Stromal cell of bone marrow (primary cell): ENCODE measurements at places on chromosomes 2 and 18.
A peak's percentile ranks its signal among the peaks of the same experiment; 100 is the strongest.

DNA sequence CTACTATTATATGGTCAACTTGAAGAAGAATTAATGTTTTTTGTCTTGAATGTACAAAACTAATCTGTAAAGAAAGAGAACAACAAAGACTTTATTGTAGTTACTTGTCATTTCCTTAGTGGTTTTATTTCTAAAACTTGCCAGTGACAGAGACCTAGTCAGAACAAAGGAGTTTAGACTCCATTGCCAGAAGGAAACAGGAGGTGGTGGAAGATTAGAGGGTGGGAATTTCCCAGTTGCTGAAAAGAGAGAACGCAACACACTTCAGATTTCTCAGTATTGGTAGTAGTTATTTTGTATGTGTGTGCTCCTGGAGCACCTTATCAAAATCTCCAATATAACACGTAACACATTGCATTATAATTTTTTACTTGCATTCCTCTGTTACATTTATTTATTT is 81.4 kb downstream of the CDCA7 start:
- DNase-seq, result no peak

- DNase-seq, result no peak
Measured at GRCh38 chr2:68356599-68357239, 8.4 kb upstream of the PLEK start.

GRCh38 chr2:185201063-185201462 is 537.5 kb upstream of the FSIP2 start:
- no peak for DNase-seq

GRCh38 chr2:217468042-217468830 is 534.6 kb downstream of the TNS1 start:
- no peak for DNase-seq

GRCh38 chr2:238777369-238778067 is 70.4 kb upstream of the TWIST2 start:
- no peak for DNase-seq

DNA sequence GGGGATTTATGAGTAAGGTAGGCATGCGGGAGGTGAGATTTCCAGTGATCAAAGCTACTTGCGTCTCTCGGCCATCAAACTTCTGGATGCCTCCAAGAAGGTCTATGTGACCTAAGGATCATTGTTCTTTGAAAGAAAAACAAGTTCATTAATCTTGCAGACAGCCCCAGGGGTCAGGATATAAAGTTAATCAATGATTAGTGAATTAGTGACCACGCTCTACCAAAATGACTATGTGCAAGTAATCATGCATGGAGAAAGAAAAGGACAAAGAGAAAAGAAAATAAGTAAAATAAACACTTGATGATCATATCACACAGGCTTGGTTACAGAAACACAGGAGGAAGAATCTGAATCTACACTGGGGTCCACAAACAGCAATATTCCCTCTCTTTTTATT is 42.5 kb upstream of the BCL11A start:
- DNase-seq, result no peak

- DNase-seq, result no peak
Measured at GRCh38 chr2:165058476-165059265, 103.3 kb upstream of the SLC38A11 start.

- DNase-seq, result no peak
Measured at GRCh38 chr2:18402831-18403230, 157.6 kb downstream of the RDH14 start.

GRCh38 chr2:95240556-95240955 is 33.2 kb downstream of the ZNF892 start:
- DNase-seq, result no peak

DNA sequence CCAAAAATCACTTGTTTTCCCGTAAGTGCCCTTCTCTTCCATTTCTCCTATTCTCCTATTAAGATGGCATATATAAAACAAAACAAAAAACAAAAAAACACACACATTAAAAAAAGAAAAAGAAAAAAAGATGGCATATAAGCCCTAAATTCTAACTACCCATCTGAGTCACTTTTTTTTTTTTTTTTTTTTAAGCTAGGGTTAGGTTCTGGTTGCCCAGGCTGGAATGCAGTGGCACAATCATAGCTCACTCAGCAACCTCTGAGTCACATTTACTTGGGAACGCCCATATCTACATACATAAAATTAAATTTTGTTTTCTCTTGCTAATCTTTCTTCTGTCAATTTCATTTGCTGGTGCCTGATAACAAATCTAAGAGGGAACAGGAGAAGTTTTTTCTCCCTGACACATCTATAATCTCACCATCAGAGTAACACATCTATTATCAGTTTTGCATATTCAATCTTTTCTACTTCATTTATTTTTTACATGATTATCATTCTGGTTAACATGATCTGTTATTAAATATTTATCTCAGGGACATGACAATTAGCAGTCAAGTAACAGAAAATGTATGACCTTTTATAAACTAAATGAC is 52.1 kb downstream of the EEF1B2 start:
- peak; percentile 65 for DNase-seq

DNA sequence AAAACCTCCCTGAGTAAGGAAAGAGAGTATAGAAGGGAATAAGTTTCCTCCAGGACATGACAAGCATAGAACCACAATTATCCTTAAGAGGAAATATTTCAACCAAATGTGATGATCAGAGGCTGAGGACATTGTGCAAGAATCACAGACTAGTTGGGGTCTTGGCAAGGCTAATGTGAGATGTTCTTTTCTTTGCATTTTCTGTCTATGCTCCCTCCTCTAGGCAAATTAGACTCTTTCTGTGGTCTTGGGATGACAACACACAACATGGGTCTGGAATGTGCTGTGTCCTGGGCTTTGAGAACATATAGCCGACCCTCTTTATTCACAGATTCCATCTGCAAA is 32.0 kb upstream of the IL1RL1 start:
- DNase-seq, result no peak

DNA sequence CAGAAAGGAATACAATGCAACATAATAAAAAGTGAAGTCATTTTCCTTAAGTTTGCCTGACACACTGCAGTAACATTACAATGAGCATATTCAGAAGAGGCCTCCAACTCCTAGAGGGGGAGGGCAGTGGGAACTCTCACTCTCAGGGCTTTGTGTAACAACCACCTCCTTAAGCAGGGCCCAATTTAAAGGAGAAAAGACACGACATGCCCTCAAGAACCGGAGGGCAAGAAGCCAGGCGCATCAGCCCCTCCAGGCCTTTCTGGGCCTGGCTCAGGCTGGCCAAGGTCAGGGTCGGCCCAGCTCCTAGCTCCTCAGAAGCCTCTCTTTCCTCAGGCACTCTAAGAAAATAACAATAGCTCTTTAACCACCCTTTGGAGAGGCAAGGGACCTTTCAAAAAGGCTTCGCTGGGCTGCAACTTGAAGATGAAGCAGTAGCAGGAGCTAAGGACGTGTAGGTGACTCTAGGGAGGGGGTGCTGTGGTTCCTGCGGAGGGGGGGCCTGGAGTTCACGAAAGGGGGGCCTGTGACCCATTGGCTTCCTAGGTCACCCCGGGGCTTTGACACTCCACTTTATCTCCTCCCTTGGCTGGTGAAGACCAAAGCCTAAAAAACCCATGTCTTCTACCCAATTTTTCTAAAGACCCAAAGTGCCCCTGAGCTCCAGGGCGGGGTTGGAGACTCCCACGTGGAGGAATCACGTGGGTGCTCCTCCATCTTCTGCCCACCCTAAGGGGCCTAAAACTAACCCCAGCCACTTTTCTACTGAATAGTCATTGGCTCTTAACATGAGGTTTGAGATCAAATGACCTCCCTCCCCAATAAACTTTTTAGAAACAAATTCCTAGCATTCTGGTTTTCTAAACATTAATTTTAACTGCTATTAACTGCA is 13.3 kb downstream of the SERTAD2 start:
- DNase-seq, result no peak

DNA sequence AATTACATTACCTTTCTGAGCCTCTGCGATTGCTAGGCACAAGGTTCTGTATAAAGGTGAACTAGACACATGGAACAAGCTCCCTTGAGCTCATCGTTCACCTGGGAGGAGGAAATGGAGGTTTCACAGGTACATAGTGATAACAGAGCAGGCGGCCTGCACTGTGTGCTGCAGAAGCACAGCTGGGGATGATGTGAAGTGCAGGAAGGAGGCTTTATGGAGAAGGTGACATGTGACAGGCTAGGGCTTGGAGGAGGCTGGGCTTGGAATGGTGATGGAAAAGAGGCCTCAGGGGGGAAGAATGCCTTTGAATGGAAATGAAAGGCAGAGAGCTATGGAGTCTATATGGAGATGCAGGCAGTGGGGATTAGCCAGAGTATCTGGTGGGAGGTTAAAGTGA is 22.9 kb downstream of the MARCHF4 start:
- DNase-seq, result no peak

- DNase-seq, result no peak
Measured at GRCh38 chr2:61920548-61920947, 15.1 kb downstream of the COMMD1 start.

DNA sequence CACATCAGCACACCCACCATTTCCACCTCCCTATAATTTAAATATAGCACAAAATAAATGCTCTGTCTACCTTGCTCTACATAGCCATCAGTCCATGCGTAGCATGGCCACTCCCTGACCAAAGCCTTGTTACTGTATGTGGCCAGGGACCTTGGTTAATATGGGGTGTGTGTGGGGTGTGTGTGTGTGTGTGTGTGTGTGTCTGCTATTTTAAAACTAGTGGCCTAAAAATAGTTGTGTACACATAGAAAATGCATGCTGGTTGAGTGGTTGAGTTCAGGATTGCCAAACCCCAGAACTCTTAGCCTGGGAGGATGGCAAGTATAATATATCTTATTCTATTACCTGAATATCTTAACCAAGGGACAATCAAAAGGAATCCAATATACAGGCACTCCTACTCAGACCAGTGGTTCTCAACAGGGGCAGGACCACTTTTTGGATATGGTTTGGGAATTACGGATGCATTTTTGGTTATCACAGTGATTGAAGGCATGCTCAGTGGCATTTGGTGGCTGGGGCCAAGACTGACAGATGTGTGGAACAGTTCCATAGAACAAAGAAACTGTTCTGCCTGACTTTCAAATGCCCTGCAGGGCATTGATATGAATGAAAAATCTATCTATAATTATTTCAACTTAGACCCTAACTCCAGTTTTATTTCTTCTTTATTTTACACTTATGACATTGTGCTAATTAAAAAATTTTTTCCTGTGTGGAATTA is 72.3 kb upstream of the PSME4 start:
- DNase-seq, result no peak

DNA sequence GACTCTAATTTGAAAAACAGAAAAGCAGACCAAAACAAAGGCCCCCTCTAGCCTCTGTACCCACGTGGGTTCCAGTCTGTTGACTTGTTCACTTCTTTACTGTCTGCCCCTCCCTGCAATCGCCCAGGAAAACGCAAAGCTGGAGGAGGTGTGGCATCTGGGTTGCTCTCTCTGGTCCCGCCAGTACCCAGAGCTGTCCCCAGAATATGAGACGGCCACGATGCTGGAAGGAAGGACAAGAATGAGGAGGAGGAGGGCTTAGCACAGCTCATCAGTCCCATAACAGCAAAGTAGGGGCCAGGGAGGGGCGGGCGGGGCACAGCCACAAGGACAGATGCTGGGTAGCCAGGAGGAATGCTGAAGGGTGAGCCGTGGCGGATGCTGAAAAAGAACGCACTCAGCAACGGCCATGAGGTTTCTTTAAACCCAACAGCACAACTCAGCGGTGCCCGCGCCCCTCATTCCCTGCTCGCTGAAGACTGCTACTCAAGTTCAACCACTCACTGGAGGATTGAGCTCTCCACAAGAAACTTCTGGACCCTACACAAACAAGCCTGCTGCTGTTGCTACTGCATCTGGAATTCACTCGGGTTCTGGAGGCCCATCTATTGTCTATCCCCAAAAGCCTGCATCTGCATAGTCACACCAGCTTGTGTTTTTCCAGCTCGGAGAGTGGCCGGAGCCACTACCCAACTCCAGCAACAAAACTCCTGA is 187.7 kb downstream of the HDAC4 start:
- no peak for DNase-seq

- no peak for DNase-seq
Measured at GRCh38 chr18:14959550-14959949, 211.6 kb downstream of the ANKRD30B start.

DNA sequence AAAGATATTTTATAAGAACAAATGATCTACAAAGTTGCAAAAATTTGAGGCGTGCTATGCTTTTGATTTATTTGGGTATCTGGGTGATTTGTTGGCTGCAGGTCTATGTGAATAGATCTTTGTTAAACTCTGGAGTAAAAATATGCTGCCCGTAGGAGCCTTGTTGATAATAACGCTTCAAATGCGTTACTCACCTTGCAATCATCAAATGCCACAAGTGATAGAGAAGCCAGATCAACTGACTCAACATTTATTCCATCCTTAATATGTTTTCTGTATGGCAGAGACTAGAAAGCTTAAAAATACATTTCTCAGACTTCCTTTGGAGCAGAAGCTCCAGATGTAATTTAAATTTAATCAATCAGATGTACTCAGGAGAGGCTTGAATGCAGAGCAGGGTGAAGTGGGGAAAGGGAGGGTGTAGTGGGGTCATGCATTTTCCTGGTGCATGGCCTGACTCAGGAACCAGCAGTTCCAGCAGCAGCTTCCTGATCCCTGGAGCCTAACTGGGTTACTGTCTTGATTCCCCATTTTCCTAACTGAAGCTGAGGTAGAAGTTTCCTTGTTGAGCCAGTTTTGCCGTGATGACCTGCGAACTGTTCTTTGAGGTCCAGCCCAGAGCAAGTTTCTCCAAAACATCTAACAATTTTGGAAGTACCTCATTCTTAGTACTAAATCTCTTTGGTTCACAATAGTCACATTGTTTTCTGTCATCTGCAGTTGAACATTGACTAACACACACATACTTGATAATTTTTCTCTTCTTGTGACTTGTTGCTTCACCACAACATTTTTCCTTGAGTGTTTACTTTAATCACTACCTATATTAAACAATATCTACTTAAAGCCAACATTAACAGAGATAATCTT is 284.7 kb upstream of the CWC22 start:
- peak; percentile 6 for DNase-seq

DNA sequence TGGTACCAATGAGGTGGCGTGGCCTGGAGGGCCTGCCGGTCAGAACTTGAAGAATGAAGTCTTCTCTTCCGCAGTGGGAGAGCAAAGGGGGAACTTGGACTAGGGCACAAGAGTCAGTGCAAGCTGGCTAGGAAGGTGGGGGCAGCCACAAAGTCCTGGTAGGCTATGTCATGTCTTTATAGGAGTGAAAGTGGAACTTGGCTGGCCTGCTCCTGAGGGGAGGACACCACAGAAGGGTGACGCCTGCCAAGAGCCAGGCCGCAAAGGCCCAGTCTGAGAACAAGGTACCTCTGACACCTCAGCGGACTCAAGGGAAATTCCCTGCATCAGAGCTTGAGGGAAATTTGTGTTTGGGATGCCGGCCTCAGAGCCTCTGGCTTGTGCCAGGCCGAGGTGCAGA is 32.2 kb upstream of the MAP3K20 start:
- no peak for DNase-seq

GRCh38 chr2:70895998-70896764 is 39.5 kb upstream of the ATP6V1B1 start:
- DNase-seq, result no peak

DNA sequence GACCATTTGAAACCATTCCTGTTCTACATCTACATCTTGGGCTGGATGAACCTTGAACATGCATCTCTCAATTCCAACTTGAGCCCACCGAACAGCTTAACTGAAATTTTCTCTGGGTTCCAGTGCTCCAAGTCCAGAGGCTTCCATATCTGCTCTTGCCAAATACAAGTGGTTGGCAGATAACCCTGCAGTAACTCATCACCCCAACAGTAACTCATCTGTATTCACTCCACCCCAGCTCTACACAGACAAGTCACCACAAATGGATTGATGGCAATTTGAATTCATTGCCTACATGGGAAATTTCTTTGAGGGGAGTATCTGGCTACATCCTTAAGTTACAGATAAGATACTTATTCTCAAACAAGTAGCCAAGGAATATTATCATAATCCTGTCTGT is 502.4 kb upstream of the TNP1 start:
- DNase-seq, result no peak
